ENCODE measurements at places on chromosomes 16 and 17.

DNA sequence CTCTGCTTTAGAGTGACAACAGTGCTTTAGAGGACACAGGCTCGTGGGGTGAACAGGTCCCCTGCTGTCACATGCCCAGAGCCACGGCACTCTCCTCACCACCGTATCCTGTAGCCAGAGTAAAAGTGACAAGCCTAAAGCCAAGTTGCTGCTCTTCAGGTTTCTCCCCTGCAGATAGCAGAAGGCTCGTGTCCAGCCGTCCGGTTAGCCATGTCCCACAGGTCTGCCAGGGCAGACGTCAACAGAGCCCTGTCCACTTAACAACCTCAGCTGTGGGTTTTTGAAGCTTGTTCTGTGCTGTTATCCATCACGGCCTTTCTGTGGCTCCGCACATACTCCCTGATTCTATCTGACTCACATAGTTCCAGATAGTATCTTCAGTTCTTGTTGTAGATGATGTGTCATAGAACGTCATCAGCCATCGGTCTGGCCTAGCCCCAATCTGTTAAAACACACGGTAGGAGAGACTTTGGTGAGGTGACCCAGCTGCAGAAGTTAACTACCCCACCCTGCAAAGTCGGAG lies 100.7 kb downstream of the SOCS1 start:
- DNase-seq = no peak

- no peak for DNase-seq
These were observed 161.3 kb downstream of the SLC39A11 start for GRCh38 chr17:72931163-72931562.

- DNase-seq = no peak
These were observed 2.7 kb downstream of the TRAF7 start for GRCh38 chr16:2158262-2158638.

GRCh38 chr16:86663685-86664521 lies 85.6 kb downstream of the FOXL1 start:
- no peak for DNase-seq

- DNase-seq = no peak
These were observed 268.9 kb upstream of the MAF start for GRCh38 chr16:79869304-79870015.

DNA sequence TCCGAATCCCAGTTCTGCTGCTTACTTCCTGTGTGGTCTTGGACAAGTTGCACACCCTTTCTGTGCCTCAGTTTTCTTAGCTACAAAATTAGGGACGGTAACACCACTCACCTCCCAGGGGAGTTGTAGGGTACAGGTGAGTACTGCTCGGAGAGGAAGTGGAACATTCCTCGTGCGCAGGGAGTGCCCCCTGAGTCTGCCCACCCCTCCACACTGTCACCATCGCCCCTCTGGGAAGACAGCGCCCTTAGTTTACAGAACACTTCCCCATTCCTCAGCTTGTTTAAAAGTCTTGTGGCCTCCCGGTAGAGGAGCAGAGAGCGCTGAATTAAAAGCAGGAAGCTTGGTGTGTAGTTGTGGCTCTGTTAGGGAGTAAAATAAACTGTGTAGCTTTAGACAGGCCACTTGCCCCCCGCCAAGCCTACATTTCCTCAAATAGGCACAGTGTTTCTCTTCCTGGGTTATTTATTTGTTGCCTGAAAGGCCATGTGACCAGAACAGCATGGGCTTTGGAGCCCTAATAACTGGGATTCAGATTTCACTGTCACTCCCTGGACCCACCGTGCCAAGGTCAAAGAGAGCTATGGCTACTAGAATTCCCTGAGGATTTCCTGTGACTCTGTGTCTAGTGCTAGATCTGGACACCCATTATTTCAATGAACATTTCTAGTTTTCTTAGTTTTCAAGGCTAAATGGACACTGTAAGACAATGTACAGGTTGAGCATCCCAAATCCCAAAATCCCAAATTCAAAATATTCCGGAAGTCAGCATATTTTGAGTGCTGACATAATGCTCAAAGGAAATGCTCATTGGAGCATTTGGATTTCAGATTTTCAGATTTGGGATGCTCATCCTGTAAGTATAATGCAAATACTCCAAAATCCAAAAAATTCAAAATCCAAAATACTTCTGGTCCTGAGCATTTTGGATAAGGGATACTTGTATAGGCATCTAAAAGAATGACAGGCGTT lies 372.5 kb downstream of the SNX29 start:
- DNase-seq = no peak

GRCh38 chr16:21120976-21121520 lies 29.6 kb downstream of the DNAH3 start:
- no peak for DNase-seq

GRCh38 chr17:10648381-10648780 lies 8.7 kb downstream of the MYH3 start:
- no peak for DNase-seq

GRCh38 chr17:5509482-5509881 lies 23.1 kb downstream of the MIS12 start:
- no peak for DNase-seq

DNA sequence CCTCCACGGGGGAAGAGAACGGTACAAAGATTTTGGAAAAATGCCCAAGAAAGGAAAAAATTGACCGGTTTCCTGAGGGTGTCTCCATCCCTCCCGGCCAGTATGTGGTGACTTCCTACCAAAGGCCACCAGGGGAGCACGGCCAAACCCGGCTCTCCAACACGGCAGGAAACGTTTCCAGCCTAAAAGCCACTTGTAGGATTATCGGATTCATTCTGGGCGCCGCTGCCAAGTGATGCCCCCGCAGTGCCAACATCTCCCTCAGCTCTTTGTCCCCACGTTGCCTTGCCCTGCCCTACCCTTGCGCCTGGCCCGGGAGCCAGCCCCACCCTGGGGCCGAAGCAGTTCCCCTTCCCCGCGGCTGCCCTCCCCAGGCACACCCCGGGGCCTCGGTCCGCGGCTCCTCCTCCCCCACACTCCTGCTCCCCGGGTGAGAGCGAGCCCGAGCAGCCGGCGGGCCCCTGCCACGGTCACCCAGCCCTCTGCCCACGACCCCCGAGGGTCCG lies 688 bp downstream of the CRK start:
- DNase-seq = peak; percentile 75

DNA sequence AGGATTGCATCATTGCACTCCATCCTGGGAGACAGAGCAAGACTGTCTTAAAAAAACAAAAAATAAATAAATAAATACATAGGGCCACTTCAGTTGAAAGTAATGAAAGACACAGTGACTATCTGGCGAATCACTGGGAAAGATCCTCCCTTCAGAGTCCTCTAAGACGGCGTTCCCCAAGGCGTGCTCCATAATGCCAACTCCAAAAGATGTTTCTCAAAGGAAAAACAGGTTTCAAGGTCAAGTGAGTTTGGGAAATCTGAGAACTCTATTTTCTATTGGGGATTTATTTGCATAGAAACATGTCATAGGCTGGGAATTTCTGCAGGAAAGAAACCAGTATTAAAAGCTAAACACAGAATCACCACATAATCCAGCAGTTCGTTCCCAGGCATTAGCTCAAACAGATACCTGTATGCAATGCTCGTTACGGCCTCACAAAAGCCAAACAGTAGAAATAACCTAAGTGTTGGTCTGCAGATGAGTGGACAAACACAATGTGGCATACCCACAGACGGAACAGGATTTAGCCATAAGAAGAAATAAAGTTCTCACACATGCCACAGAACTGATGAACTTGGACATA lies 7.9 kb downstream of the KLHDC4 start:
- DNase-seq = no peak

- no peak for DNase-seq
These were observed 132.3 kb upstream of the CDH11 start for GRCh38 chr16:65254144-65254543.

- DNase-seq = no peak
These were observed 85.5 kb downstream of the MARCHF10 start for GRCh38 chr17:62722625-62723024.

DNA sequence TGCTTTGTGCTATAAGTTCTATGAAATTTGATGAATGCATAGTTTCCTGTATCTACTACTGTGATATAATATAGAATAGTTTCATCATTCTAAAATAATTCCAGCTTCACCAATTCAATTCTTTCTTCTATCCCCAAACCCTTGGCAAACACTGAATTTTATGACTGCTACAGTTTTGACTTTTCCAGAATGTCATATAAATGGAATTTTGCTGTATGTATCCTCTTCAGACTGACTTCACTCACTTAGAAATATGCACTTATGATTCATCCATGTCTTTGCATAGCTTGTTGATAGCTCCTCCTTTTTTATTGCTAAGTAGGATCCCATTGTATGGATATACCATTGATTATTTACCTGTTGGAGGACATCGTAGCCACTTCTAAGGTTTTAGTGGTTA lies 89.1 kb upstream of the HS3ST3A1 start:
- no peak for DNase-seq

- peak; percentile 38 for DNase-seq
These were observed 128.5 kb downstream of the PARN start for GRCh38 chr16:14501331-14502255.

DNA sequence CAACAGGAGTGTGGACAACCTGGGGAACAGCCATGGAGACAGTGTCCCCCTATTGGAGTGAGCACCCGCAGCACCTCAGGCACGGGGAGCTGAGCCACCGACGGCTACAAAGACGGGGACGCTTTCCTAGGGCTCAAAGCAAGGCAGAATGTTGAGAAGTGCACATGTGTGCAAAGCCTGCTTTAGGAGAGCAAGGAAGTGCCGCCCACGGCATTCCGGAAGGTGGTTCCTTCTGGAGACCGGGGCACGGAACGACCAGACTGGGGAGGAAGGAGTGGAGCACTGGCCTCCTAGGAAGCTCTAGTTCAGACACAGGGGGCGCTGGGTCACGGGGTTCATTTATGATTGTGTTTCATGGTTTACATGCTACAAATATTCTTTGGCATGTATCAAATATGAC lies 52.2 kb downstream of the TBC1D16 start:
- no peak for DNase-seq

- peak; percentile 87 for DNase-seq
These were observed at the start of gene FA2H for GRCh38 chr16:74774223-74775139. Gene FA2H (minus strand): TSS chr16:74774820. CDS start chr16:74774755, 65 bp downstream.

DNA sequence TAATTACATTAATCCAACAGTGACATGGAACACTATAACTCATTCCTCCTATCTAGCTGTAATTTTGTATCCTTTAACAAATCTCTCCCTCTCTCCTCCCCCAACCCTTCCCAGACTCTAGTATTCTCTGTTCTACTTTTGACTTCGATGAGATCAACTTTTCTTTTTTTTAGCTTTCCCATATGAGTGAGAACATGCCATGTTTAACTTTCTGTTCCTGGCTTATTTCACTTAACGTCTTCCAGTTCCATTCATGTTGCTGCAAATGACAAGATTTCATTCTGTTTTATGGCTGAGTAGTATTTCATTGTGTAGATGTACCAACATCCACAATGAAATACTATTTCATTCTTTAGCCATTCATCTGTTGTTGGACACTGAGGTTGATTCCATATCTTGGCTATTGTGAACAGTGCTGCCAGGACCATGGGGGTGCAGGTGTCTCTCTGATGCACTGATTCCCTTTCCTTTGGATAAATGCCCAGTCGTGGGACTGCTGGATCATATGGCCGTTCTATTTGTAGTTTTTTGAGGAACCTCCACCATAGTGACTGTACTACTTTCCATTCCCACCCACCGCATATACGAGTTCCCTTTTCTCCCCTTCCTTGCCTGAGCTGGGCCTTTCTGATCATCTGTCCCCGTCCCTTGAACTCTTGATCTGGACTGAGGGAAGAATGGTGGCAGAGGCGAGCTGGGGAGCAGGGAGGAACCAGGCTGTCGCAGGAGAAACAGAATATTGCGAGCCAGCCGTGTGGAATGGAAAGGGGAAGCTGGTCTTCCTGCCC lies 7.7 kb upstream of the CEP295NL start:
- no peak for DNase-seq

GRCh38 chr17:59696682-59697277 lies 10.4 kb downstream of the PTRH2 start:
- no peak for DNase-seq

DNA sequence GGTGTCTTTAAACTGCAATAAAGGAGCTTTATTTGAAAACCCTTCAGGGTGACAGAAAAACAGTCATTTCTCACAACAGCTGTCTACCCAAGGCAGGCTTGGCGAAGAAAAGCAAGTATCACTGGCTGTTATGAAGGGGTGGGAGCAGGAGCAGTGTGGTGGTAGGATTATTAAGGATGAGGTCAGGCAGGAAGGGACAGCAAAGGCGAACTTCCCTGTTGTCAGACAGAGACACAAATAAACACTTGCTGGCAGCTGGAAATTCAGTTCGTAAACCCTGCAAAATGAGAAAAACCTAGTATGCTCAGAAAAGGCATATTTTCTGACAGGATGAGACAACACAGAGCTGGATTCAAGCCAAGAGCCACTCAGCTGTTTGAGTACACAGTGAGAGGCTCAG lies 416.3 kb upstream of the CDH5 start:
- no peak for DNase-seq

DNA sequence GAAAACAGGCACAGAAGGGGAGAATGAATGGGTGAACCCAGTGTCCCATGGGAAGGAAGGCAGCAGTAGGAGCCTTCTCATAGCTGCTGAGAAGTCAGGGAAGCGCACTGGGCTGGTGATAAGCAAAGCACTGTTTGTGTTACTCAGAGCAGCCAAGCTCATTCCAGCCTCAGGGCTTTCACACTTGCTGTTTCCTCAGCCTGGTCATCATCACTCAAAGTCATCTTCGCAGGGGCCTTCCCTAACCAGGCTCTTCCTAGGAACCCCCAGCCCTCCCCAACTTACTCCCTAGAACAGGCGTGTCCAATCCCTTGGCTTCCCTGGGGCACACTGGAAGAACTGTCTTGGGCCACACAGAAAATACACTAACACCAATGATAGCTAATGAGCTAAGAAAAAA lies 32.1 kb upstream of the LONP2 start:
- DNase-seq = no peak

DNA sequence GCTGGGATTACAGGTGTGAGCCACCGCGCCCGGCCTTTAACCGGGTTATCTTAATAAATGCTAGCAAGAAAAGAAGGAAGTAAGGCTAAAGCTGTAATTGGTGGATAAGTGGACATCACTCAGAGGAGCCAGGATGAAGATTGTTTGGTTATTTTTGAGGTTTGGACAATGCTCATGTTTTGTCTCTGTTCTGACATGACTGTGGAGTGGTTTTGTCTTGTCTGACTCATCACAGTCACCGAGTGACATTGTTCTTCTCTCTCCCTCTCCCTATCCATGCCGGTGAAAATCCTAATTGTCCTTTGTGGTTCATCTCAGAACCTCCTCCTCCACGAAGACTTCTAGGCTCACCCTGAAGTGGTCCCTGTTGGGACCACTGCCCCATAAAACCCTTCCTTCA lies 23.5 kb upstream of the GRIN2A start:
- no peak for DNase-seq

GRCh38 chr17:14289162-14289561 lies 11.7 kb upstream of the HS3ST3B1 start:
- no peak for DNase-seq

- no peak for DNase-seq
These were observed 6.0 kb downstream of the HELZ start for GRCh38 chr17:67238991-67239390.

GRCh38 chr17:48024149-48025039 lies 13.2 kb downstream of the COPZ2 start:
- peak; percentile 44 for DNase-seq

- no peak for DNase-seq
These were observed 19.2 kb downstream of the PLXDC1 start for GRCh38 chr17:39132192-39132610.

Measured in glutamatergic neuron (in vitro differentiated cells).